Activated T-helper 1 cell treated with anti-CD3 and anti-CD28 coated beads, Interleukin-12 subunit alpha, Interleukin-12 subunit beta, Interleukin-2, Interleukin-4 antibody, amounts not matched to agents 30 ng/mL and 10 ng/mL and 1 ng/mL, durations not matched to agents 14 hours and 24 hours and 36 hours (primary cell): ENCODE measurements at places on chromosomes 16 and 17. TPM values are rescaled to one million over a fixed set of nuclear protein-coding genes. Genes with fewer than 3 reads are reported as not detected.

The MT1A gene
- total RNA-seq = 0.60 and 4.1 TPM in 2 replicates

The STXBP4 gene
- total RNA-seq = 5.1 and 7.3 TPM in 2 replicates

The C17orf50 gene
- total RNA-seq = not detected in 2 replicates

The NEUROD2 gene
- total RNA-seq = not detected in 2 replicates

The PIRT gene
- total RNA-seq = not detected in 2 replicates

The DRC3 gene
- not detected in 2 replicates for total RNA-seq

The CD7 gene
- 454 and 455 TPM in 2 replicates for total RNA-seq

The STAT3 gene
- 240 and 241 TPM in 2 replicates for total RNA-seq

The PTX4 gene
- total RNA-seq = 0.20 TPM in 1 of 2 replicates, not detected in the other

The TNP2 gene
- total RNA-seq = not detected in 2 replicates

The STX1B gene
- total RNA-seq = 0.34 and 0.49 TPM in 2 replicates

The TRPV3 gene
- total RNA-seq = 0.26 and 0.51 TPM in 2 replicates

The TMUB2 gene
- total RNA-seq = 17.3 and 18.7 TPM in 2 replicates

The CCDC43 gene
- total RNA-seq = 42.6 and 44.6 TPM in 2 replicates

The KRT15 gene
- total RNA-seq = not detected in 2 replicates

The DHRS7C gene
- total RNA-seq = not detected in 2 replicates

The APRT gene
- total RNA-seq = 301 and 303 TPM in 2 replicates

The CRISPLD2 gene
- 0.20 TPM in 1 of 2 replicates, not detected in the other for total RNA-seq

The PRPF8 gene
- total RNA-seq = 405 and 410 TPM in 2 replicates

The CCL17 gene
- 1.3 and 1.6 TPM in 2 replicates for total RNA-seq

The RBFOX1 gene
- total RNA-seq = not detected in 2 replicates

The EME1 gene
- total RNA-seq = 27.7 and 32.9 TPM in 2 replicates

The SOX8 gene
- total RNA-seq = 0.47 and 0.61 TPM in 2 replicates

The KCNH6 gene
- not detected in 2 replicates for total RNA-seq

The KRT222 gene
- not detected in 2 replicates for total RNA-seq

The CAMKK1 gene
- 6.1 and 7.8 TPM in 2 replicates for total RNA-seq

The ACSM2B gene
- not detected in 2 replicates for total RNA-seq

The SALL1 gene
- total RNA-seq = not detected in 2 replicates

The NPIPB4 gene
- total RNA-seq = 247 and 248 TPM in 2 replicates

The HES7 gene
- total RNA-seq = 0.88 and 1.8 TPM in 2 replicates

The CX3CL1 gene
- not detected in 2 replicates for total RNA-seq

The MTMR4 gene
- 77.4 and 83.3 TPM in 2 replicates for total RNA-seq

The PTGES3L gene
- total RNA-seq = 1.0 and 1.6 TPM in 2 replicates

The UNC13D gene
- 185 and 186 TPM in 2 replicates for total RNA-seq

The C1QTNF8 gene
- not detected in 2 replicates for total RNA-seq

The WFIKKN1 gene
- 0.34 and 0.44 TPM in 2 replicates for total RNA-seq

The CLEC3A gene
- total RNA-seq = not detected in 2 replicates
